Body of pancreas (tissue), 4 donors: ENCODE measurements at places on chromosomes 7 and 10. TPM values are rescaled to one million over a fixed set of nuclear protein-coding genes. Genes with fewer than 3 reads are reported as not detected.

DNA sequence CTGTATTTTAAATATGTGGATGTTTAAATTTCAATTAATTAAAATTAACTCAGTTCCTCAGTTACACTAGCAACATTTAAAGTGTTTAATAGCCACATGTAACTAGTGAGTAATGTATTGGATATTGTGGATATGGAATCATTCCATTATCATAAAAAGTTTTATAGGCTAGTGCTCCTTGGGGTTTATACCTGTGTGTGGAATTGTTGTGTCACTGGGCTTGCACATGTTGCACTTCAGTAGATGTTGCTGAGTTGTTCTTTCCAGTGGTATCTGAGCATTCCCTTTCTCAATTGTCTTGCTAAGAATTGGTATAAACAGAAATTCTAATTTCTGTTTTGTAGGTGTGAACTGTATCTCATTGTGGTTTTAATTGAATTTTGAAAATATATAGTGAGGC, 113.0 kb downstream of the ADK start:
- no peak for DNase-seq

SFXN2 gene
- total RNA-seq, result 7.3 TPM

DNA sequence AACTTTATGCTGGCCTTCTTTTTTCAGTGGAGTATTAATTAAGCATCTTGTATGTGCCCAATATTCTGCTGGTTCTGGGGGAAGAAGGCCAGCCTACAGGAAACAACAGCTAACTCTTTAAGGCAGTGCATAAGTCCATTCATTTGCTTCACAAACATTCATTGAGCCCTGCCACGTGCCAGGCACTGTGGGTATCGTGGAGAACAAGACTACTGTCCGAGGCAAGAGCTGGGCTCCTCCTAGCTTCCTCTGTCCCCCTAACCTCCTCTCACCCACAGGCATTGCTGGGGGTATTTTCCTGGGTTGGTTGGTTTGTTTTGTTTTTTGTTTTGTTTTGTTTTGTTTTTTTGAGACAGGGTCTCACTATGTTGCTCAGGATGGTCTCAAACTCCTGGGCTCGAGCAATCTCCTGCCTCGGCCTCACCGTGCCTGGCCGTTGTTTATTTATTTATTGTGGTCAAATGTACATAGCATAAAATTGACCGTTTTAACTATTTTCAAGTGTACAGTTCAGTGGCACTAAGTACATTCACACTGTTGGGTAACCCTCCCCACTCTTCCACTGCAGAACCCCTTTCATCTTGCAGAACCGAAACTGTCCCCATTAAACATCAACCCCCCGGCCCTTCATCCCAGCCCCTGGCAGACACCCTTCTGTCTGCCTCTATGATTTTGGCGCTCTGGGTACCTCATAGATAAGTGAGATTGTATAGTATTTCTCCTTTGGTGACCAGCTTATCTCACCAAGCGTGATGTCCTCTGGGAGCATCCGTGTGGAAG, 32.6 kb downstream of the CHST3 start:
- DNase-seq, result no peak

DNA sequence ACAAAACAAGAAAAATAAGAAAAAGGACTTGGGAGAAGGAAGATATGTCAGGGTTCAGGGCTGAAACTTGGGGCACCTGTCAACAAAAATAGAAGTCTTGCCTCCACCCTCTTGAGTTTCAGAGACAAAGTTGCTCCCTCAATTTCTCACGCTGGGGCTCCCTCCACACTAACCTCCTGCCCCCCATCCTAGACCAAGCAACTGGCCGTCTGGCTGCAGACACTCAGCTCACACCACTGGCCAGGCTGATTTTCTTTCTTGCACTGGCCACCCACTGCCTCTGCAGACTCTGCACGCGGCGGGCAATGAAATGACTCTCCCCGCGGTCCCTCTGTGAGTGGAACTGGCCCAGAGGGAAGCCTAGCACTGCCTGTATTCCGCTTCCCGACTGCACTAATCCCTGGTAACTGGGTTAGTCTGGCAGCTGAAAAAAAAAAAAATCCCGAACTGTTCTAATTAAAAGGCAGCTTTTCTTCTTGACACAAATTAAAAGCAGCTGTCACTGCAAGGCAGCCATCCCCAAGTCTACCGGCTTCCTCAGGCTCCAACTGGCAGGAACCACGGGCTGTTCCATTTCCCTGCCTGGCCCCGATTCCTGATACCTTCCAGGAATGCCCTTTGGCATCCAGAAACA, 83.5 kb downstream of the SPDYE5 start:
- no peak for DNase-seq

- DNase-seq, result peak; percentile 94
Observed at GRCh38 chr7:23679898-23680413, at the start of gene FAM221A. Gene FAM221A (plus strand): TSS chr7:23680199. CDS start chr7:23680219, 20 bp downstream.

DNA sequence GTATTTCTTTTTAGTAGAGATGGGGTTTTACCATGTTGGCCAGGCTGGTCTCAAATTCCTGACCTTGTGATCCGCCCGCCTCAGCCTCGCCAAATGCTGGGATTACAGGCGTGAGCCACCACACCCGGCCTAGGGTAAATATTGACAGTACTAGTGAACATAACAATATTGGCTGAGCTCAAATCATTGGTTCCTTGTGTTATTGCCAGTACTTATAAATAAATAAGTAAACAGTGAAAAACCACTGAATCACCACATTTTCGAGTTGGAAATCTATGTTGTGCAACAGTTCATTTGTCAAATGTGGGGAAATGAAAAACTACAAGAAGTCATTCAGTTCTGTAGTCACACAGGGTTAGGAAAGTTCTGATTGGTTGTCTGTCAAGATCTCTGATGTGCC, 15.8 kb downstream of the RPP30 start:
- DNase-seq, result no peak

IMMP2L gene
- total RNA-seq, result 17.4 TPM

FEZF1 gene
- not detected for total RNA-seq

TTYH3 gene
- total RNA-seq, result 11.2 TPM

NKX6-2 gene
- 2.1 TPM for total RNA-seq
